ENCODE measurements at places on chromosomes 11 and 22. TPM values are rescaled to one million over a fixed set of nuclear protein-coding genes. Genes with fewer than 3 reads are reported as not detected.

- H3K4me1 ChIP-seq: no peaks in the 10 kb centered on the region
- no peak overlapping the region for H3K4me3 ChIP-seq
- no peaks in the 10 kb centered on the region for H3K36me3 ChIP-seq
- H3K27ac ChIP-seq: no peak overlapping the region
Observed at GRCh38 chr11:36441610-36442208, 68.4 kb downstream of the TRAF6 start.

GRCh38 chr11:9895006-9895405 is 231.1 kb downstream of the SWAP70 start:
- peaks cover 6% of the 10 kb centered on the region for H3K36me3 ChIP-seq

DNA sequence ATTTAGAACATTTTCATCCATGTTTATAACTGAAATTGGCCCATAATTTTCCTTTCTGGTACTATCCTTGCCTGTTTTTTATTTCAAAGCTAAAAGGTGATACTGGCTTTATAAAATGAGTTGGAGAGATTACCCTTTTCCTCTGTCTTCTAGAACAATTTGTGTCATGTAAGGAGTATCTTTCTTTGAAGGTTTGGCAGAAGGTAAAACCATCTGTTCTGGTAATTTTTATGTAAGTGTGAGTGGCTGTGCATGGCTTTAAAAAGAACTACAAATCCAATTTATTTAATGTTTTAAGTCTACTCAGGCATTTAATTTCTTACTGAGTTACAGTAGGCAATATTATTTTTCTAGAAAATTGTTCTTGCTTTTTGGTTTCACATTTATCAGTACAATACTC is 7.7 kb upstream of the MRGPRD start:
- no peak for DNase-seq
- H3K27ac ChIP-seq: no peak overlapping the region
- H3K36me3 ChIP-seq: no peaks in the 10 kb centered on the region
- no peak overlapping the region for H3K4me3 ChIP-seq
- H3K27me3 ChIP-seq: no peaks in the 10 kb centered on the region

KRTAP5-1 gene
- total RNA-seq: not detected

C22orf42 gene
- total RNA-seq: not detected

FAM118B gene
- 16.1 TPM for total RNA-seq

DNA sequence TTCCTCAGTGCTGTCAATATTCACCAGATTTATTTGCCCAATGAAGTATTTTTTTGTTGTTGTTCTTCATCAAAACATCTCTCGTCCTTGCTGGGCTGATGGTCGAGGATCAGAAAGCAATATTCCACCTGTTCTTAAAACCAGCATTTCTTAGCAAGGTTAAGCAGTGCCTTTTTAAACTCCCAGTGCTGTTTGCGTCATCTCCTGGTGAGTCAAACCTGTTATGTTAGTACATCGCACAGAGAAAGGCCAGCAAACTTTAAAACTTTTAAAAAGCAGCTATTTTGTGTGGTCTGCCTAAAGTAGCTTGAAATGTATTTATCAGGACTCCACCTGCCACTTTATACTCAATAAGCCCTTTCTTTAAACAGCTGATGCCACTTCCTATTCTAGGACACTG is 802.0 kb downstream of the KCNA4 start:
- no peak overlapping the region for H3K27ac ChIP-seq
- H3K36me3 ChIP-seq: no peaks in the 10 kb centered on the region
- H3K27me3 ChIP-seq: no peaks in the 10 kb centered on the region
- H3K4me1 ChIP-seq: no peaks in the 10 kb centered on the region
- H3K4me3 ChIP-seq: no peak overlapping the region

TEX54 gene
- not detected for total RNA-seq

P2RY6 gene
- 2.3 TPM for total RNA-seq

SLC22A8 gene
- not detected for total RNA-seq

TUBA8 gene
- 7.5 TPM for total RNA-seq

DNA sequence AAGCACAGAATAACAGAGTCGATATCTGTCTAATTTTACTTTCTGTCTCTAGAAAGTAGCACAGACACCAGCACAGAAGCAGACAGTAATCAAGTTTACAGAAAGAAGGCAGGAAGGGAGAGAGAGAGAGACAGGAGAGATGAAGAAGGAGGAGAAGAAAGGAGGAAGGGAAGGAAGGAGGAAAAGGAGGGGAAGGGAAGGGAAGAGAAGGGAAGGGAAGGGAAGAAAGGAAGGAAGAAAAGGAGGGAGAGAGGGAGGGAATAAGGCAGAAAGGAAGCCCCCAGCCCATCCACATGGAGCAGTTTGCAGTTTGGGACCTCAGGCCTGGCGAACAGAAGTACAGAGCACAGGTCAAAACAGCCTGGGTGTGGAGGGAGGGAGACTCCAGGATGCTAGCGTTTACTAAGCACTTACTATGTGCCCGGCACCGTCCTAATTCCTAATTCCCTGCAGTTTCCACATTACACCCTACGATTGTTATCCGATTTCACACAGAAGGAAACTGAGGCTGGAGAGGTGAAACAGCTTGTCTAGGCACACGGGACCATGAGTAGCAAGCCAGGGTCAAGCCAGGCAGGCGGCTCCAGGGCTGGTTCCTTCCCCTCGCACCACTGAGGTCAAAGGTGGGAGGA is 46.0 kb upstream of the WNT7B start:
- no peaks in the 10 kb centered on the region for H3K27me3 ChIP-seq
- no peak overlapping the region for H3K4me3 ChIP-seq
- DNase-seq: no peak
- H3K27ac ChIP-seq: peak overlapping the region; percentile 27
- no peaks in the 10 kb centered on the region for H3K36me3 ChIP-seq

KRTAP5-9 gene
- not detected for total RNA-seq

DNA sequence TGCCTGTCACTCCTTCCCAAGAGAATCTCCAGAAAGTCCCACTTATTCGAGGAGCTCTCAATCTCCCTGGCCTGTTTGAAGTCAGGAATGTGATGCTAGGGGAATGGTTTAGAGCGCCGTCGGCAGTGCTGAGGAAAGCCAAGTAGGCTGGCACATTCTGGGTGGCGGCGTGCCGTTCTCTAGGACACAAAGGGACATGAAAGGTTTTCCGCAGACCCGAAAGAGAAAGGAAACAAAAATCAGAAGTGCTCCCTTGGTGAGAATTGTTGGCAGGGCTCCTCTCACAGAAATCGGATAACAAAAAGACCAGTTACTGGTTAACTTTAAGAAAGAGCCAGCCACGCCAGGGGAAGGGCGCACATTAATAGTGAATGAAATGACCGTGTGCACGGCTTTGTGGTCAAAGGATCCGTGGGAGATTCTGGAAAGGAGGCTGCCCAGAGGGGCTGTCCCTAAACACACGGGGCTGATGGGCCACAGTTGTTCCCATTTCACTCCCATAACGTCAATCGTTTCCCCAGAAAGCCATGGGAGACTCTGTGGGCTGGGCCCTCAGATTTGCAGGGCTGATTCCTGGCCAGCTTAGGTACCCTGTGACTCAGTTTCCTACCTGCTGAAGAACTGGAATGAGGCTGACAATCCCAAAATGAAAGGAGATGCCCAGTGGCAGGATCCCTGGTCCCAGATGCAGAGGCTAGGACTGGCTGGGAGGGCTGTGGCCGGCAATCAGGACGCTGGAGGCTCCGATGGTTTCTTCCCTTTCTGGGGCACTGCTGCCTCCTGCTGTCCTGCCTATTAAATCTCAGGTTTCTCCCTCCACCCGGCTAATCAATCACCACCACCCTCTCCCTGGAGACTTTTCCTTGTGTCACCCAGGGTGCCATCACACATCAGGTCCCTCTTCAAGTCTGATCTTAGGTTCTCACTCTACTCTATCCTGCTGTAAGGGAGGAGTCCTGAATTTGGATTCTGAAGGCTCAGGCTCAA is 82.3 kb downstream of the RCN1 start:
- peaks cover 6% of the 10 kb centered on the region for H3K4me1 ChIP-seq
- no peak for DNase-seq
- H3K27me3 ChIP-seq: no peaks in the 10 kb centered on the region
- peak overlapping the region; percentile 45 for H3K4me3 ChIP-seq

CDK2AP2 gene
- total RNA-seq: 74.2 TPM

DNA sequence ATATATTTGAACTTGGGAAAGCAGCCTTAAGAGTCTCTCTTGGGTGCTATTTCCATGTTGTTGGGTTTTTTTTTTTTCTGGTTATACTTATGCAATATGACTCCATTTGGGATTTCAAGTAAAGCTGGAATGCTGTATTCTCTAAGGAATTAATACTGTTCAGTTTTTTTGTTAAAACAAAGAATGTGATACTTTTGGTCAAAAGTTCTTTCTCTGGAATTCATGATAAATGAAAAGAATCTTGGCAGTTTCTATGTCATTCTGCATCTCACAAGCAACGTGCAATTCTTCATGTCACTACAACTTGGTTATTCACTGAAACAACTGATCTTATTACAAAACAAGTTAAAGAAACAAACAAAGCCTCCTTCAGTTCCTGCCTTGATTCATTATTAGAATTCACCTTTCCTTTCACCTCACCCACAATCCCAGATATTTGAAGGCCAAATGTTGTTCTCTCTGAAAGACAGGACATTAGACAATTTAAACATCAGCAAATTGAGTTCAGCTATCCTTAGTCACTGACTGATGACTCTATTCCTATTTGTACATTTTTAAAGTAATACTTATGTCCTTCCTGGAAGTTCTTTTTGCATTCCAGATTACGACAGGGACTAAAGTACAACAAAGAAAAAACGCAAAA is 176.2 kb downstream of the SBF2 start:
- peak overlapping the region; percentile 17 for H3K27ac ChIP-seq
- peaks cover 42% of the 10 kb centered on the region for H3K4me1 ChIP-seq

- H3K27ac ChIP-seq: no peak overlapping the region
- H3K36me3 ChIP-seq: no peaks in the 10 kb centered on the region
- peaks cover 28% of the 10 kb centered on the region for H3K4me1 ChIP-seq
- DNase-seq: no peak
Observed at GRCh38 chr22:39663751-39664150, 93.2 kb downstream of the CACNA1I start.

SCN3B gene
- 0.91 TPM for total RNA-seq

FERMT3 gene
- 12.9 TPM for total RNA-seq

RAB39A gene
- 2.5 TPM for total RNA-seq

CSNK2A3 gene
- total RNA-seq: 1.2 TPM

DNA sequence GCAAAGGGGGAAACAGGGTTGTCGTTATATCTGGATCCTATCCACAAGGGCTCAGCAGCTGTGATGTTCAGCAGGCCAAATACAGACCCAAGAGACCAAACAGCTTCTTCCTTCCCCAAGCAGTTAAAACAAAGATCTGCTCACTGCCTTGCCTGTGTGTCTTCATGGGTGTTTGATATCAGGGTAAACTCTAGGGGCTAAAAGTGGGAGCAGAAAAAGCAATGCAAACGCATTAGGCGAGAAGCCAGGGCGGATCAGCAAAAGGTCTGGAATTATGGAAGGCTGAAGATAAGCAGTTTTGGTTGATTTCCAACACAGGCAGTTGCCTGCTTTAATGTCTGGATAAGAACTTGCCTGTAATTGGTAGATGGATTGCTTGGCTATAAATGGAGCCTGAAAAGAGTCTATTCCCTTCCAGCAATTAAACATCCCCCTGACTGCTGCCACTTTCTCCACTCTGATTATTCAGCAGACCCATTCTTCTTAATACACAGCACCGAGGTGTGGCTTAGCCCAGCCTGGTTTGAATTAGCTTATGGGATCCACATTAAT is 126.3 kb downstream of the COMMD9 start:
- no peak overlapping the region for H3K27ac ChIP-seq
- no peak overlapping the region for H3K4me3 ChIP-seq
- no peak for DNase-seq

MS4A7 gene
- total RNA-seq: 20.3 TPM

- no peak for DNase-seq
- no peaks in the 10 kb centered on the region for H3K36me3 ChIP-seq
- no peak overlapping the region for H3K4me3 ChIP-seq
- H3K27me3 ChIP-seq: no peaks in the 10 kb centered on the region
- H3K4me1 ChIP-seq: no peaks in the 10 kb centered on the region
Observed at GRCh38 chr22:19635644-19636043, 78.7 kb upstream of the SEPTIN5 start.

- H3K36me3 ChIP-seq: peaks cover 9% of the 10 kb centered on the region
- DNase-seq: no peak
- H3K4me1 ChIP-seq: no peaks in the 10 kb centered on the region
- H3K4me3 ChIP-seq: no peak overlapping the region
Observed at GRCh38 chr11:72370201-72370600, 64.1 kb downstream of the CLPB start.

SCARF2 gene
- 14.5 TPM for total RNA-seq

DNA sequence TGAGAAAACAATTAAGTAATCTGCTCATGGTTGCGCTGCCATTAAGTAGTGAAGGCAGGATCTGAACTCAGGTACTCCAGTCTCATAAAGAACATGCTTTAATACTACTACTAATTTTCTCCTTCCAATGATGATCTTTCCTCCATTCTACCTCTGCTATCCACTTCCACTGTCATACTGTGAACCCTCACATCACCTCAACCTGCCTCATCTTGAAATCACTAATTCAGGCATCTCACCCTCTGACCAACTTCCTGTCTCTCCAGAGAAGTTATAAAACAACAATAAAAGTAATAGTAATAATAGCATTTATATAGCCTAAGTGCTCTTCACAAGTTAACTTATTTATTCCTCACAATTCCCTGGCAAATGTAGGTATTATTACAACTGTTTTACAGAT is 57.1 kb upstream of the PSMA1 start:
- H3K4me1 ChIP-seq: no peaks in the 10 kb centered on the region
- no peak for DNase-seq
- H3K36me3 ChIP-seq: no peaks in the 10 kb centered on the region
- no peak overlapping the region for H3K27ac ChIP-seq
- no peak overlapping the region for H3K4me3 ChIP-seq

PHETA2 gene
- 16.6 TPM for total RNA-seq

DNA sequence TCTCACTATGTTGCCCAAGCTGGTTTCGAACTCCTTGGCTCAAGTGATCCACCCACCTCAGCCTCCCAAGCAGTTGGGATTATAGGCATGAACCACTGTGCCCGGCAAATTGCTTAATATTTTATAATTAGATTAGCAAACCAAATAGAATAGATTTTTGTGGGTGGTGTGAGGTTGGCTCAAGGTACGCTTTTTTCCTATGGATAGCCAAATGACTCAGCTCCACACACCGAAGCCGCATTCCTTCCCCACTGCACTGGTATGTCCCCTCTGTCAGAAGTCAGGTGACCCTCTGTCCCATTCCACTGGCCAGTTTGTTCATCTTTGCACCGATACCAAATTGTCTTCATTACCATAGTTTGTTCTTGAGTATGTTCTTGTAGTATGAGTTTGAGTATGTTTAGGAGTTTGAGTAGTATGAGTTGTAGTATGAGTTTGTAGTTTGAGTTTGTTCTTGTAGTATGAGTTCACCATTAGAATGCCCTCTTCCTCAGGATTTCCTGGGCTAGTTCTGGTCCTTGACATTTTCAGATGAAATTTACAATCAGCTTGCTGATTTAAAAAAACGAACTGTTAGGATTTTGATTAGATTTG is 19.4 kb downstream of the SUSD2 start:
- no peaks in the 10 kb centered on the region for H3K4me1 ChIP-seq
- no peak overlapping the region for H3K4me3 ChIP-seq
- H3K27ac ChIP-seq: no peak overlapping the region
- no peaks in the 10 kb centered on the region for H3K36me3 ChIP-seq

GRCh38 chr11:76069001-76069400 is 137.3 kb downstream of the WNT11 start:
- DNase-seq: no peak
- H3K36me3 ChIP-seq: peaks cover 21% of the 10 kb centered on the region
- peaks cover 5% of the 10 kb centered on the region for H3K4me1 ChIP-seq
